ENCODE measurements at places on chromosomes 13 and 19.
A peak's percentile ranks its signal among the peaks of the same experiment; 100 is the strongest.

GRCh38 chr13:31894931-31895330, 136.6 kb upstream of the FRY start:
- no peak for DNase-seq

DNA sequence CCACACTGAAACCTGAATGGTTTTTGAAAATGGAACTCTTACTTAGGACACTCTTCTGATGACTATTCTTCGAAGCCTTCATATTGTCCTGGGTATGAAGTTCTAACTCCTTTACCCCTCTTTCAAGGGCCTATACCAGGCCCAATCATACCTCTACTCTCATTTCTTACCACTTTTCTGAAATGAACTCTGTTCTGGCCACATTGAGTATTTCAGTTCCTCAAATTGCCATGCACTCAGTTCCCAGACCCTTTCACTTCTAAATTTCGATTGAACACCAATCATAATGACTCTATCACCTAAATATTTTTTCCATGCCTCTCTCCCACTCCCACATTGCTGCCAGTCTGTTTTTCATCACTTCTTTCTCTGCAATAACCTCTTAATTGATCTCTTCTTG, 53.7 kb downstream of the LACC1 start:
- DNase-seq = no peak

- DNase-seq = no peak
Measured at GRCh38 chr13:51974482-51974881, 36.8 kb downstream of the ATP7B start.

DNA sequence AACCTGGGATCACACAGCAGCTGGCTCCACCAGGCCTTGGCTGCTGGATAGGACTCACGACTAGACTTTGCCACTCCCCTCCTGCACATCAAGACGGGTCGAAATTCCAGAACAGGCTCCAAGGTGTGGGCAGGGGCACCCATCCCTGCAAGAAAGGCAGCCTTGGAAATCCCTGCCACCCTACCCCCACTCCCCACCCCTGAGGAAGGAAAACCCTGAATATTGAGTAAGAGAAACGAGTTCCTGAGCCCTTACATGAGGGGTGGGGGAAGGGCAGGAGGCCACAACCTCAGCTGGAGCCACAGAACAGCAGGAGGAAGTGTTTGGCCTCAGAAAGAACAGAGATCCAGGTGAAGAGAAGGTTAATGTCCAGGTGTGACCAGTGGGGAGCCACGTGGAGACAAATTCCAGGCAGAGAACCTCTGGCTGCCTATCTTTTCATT, 20.1 kb downstream of the DEDD2 start:
- no peak for DNase-seq

GRCh38 chr19:58157045-58157728, 6.6 kb upstream of the ZNF329 start:
- no peak for DNase-seq

DNA sequence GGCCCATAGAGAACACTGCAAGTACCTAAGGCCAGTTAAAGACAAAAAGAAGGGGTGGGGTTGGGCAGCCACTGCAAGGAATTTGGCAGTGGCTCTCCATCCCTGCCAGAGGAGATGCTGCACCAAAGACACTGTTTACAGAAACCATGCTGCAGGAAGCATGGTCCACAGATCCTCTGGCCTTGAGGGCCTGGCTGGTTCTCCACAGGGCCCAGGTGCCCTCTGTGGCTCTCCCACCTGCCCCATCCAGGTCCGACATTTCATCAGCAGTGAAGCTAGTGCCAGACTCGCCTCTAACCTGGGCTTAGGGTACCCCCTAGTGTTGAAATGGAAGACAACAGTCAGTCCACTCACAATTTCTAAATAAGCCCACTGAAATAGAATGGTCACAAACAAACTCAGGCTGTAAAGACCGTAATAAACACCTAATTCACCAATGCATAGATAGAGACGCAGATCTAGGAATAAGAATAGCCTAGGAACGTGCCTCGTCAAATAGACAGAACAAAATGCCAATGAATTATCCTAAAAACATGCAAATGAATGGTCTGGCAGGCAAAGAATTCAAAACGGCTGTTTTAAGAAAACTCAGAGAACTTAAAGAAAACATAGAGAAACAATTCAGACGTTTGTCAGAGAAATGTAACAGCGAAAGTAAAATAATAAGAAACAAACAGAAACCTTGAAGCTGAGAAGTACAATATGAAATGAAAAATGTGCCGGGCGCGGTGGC, 23.3 kb downstream of the LYPD4 start:
- DNase-seq = peak; percentile 46

DNA sequence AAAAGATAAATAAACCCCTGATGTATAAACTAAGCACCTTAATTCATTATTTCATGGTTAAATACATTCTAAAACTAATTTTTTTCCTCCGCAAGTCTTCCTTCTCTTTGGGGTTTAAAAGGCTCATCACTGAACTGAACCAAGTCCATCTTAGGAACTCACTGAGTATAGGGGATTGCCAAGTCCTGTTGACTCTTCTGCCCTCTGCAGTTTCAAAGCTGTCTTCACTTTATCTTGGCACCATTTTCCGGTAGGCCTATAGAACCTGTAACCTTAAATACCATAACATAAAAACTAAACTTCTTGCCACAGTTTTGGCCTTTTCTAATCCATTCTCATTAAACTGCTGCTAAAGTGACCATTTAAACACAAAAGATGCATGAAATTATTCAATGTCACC, 66.5 kb upstream of the USPL1 start:
- no peak for DNase-seq

Measured in stimulated activated CD4-positive, alpha-beta T cell treated with anti-CD3 and anti-CD28 coated beads, Interleukin-1b, Interleukin-23, amount 100 ng/mL, for 48 hours (primary cell).